Caudate nucleus (tissue), 63 donors: ENCODE measurements at places on chromosomes 11 and 22.

DNA sequence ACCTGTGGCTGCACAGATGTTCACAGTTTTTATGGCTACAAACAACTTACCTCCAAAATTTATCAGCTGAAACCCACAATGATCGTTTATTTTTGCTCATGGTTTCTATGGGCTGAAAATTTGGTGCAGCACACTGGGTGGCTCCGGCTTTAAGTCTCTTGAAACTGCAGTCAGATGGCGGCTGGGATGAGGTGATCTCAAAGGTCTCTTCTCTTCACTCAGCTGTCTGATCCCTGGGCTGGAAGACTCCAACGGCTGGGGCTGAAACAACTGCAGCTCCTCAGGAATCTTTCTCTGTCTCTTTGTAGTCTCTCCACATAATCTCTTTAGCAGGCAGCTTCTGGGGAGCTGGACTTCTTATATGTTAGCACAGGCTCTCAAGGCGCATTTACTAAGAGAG is 117.3 kb upstream of the FAT3 start:
- DNase-seq, result no peak

DNA sequence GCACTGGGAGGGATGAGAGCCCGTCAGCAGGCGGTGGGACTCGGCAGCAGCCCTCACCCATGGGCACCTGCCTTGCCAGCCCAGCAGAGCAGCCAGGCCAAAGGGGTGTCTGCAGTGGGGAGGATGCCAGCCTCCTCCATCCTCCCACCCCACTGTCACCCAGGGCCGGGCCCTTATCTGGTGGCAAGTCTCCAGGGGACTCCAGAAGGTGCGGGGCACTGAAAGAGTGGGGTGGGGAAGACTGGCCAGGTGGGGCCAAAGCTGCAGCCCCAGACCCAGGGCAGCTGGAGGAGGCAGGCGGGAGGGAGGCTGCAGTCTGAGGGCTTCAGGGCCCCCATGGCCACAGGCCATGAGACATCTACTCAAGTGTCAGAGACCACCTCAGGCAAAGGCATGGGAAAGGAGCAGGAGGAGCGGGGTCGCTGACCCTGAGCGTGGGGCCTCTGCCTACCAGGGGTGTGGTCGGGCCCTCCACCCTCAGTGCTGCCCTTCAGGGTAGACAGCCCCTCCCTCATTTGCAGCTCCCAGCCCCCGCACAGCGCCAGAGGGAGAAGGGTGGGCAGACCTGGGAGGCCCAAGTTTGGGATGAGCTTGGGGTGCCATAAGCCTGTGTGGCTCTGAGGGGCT is 3.5 kb downstream of the DGCR6L start:
- no peak for DNase-seq

GRCh38 chr22:44359496-44360110 is 46.9 kb upstream of the SHISAL1 start:
- no peak for DNase-seq

- no peak for DNase-seq
Observed at GRCh38 chr11:126383339-126384335, 28.2 kb downstream of the ST3GAL4 start.

GRCh38 chr22:30829901-30830550 is 135.4 kb downstream of the OSBP2 start:
- no peak for DNase-seq

- DNase-seq, result no peak
Observed at GRCh38 chr22:31509061-31509762, 12.9 kb downstream of the SFI1 start.

GRCh38 chr22:42847110-42847509 is 10.0 kb downstream of the ARFGAP3 start:
- no peak for DNase-seq

DNA sequence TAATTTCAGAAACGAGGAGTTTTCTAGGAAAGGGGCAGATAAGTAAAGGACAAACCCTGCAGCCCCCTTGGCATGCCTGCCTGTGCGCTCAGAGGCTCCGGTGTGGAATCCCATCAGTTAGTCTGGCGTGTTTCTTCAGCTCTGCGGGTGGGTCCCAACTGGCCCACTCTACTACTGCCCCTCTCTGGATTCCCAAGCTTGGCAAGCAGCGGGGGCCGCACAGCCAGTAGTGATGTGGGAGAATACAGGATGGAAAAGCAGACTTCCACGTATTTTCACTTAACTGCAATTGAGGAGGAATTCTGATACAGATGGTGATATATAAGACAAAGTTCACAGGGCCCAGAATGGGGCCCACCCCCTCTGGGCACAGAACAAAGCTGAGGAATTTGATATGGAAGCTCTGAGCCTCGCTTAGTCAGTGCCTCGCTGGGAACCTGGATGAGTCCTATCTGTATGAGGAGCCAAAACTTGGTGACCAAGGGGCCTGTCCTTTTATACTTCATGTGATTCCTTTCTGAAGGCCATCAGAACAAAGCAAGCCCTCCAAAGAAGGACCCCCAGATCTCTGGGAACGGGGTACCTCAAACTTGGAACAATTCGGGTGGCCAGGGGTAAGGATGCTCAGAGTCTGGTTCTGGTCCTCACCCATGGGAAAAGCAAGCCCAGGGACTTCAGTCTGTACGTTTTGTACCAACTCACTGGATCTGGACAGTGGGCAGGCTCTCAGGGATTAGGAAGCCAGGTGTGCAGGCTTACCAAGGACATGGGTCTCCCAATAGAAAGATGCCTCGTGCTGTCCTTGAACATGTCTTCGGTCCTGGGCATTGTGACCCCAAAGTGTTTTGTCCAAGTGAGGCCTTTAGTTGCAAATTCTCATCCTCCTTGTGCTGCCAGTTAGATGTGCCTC is 26.0 kb downstream of the RELT start:
- DNase-seq, result no peak

DNA sequence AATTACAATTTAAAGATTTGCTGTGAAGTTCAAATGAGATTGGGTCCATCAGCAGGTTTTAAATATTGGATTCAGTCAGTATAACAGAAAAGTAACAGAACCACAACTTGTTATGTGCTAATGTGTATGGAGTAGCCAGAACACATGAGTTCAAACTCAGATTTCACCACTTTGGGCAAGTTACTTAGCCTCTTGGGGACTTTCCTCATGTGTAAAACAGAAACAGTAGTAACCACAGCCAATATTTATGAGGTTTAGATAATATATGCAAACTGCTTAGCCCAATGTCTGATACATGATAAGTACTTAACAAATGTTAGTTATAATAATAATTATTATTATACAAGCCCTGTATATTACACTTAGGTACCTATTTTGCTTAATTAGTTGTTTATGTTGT is 21.8 kb upstream of the SLC5A12 start:
- no peak for DNase-seq

GRCh38 chr11:18834754-18835466 is 43.3 kb upstream of the PTPN5 start:
- DNase-seq, result no peak

- peak; percentile 61 for DNase-seq
Observed at GRCh38 chr22:23849009-23850006, 8.4 kb upstream of the SLC2A11 start.

GRCh38 chr11:22657101-22657694 is 9.2 kb upstream of the GAS2 start:
- no peak for DNase-seq

DNA sequence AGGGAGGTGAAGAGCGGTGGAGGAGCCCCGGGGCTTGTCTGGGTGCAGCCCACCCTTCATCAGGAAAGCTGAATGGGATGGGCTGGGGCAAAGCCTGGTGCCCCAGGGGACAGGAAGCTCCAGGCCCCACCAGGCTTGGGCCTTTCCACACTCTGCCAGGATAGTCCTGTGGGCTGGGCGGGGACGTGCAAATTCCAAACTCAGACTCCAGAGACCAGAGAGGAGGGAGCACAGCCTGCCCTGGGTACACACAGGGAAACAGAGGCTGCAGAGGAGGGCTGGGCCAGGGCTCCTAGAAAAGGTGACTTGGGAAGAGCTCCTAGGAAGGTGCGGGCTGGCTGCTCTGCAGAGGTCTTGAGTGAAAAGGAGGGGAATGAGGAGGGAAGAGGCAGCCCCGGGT is 124.7 kb downstream of the MED15 start:
- DNase-seq, result no peak

- DNase-seq, result no peak
Observed at GRCh38 chr22:23458663-23459541, 121.2 kb downstream of the IGLL1 start.

- no peak for DNase-seq
Observed at GRCh38 chr22:35502836-35503235, 37.8 kb upstream of the RASD2 start.

DNA sequence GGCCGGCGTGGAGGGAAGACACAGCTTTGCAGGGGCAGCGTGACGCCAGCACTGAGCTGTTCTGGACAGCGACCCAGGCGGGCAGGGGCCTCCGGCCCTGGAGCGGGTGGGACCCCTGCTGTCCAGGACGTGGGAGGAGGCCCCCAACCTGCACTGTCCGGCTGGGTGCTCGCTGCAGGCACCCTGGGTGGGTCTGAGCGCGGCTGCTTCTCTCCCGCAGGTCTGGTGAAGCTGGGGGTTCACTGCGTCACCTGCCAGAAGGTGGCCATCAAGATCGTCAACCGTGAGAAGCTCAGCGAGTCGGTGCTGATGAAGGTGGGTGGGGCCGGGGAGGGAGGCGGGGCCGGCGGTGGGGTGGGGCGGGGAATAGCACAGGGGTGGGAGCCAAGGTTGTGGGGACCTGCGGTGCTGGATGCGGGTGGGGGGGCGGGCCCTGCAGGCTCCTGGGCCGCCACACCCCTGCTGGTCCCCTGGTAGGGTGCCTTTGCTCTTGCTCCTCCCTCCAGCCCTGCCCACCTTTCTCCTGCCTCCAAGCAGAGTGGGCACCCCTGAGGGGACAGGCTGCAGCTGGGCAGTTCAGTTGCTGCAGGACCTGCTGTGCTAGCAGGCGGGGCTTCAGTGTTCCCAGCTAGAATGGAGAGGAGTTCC is 46.2 kb downstream of the BRSK2 start:
- DNase-seq, result no peak

GRCh38 chr11:57566905-57567514 is 462 bp downstream of the UBE2L6 start:
- no peak for DNase-seq

GRCh38 chr11:124760205-124760652 is 1.9 kb downstream of the ESAM start:
- DNase-seq, result no peak

DNA sequence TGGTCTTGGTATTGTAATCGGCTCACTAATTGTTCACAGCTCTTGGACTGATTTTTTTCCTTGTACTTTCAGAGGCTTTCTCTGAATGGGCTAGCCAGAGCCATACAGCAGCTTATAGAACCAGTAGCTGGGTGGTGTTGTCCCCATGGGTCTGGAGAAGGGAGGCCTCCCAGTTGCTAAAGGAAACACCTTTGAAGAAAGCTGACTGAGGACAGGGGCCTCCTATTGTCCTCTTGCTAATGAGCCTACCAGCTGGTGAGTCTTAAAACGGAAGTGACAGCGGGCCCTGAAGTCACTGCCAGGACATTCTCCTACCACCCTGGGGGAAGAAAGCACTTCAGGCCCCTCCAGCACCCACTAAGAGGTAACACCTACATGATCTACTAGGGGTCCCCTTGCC is 9.9 kb downstream of the FADS3 start:
- DNase-seq, result no peak

GRCh38 chr22:49678137-49678841 is 149.4 kb downstream of the BRD1 start:
- no peak for DNase-seq

GRCh38 chr22:45677063-45677462 is 5.4 kb downstream of the ATXN10 start:
- DNase-seq, result no peak

DNA sequence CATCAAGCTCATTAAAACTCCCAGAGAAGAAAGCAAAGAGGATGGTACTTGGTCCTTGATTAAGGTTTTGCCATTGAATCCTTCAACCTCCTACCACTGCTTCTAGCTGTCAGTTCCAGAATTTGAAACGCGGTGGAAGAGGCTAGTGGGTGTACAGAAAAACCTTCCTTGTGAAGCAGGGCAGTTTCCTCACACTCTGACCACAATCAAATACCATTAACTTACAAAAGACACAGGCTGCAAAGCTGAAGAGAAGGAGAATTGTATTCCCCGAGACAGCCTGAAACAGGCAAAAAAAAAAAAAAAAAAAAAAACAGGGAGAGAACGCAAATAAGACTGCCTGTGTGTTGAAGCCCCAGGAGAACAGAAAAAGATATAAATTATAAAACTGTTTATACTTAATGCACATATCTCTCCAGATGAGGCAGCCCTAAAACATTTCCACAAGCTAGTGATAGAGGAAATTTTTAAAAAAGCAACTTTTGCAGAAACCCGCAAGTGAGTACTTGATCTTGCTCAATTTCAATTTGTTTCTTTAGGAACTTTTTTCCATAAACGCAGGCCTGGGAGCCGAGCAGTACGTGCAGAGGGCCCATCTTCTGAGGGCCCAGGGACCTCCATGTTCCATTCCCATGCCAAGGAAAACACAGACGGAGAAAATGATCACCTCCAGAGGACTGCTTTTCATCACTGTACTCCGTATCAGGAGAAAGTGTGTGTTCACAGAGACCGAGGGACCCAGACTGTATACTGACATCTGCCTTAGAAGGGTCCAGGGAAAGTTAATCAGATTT is 218.7 kb upstream of the BLID start:
- DNase-seq, result no peak

GRCh38 chr11:29208117-29208516 is 808.7 kb downstream of the KCNA4 start:
- no peak for DNase-seq

DNA sequence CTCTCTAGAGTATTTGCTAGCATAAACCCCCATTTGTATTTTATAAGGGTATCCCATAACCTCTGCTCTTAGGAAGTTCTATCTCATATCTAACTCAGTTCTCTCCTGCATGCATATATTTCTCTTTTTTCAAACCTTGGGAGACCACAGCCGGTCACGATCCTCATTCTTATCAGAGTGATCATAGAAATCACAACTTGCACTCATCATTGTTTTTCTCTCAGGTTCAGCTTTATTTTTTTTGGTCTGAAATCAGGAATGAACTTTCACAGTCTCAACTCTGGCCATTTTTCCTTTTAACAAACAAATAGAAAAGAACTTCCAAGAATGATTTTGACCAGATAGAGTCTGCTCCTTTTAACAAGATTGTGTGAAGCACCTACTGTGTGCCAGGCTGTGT is 98.6 kb upstream of the BLID start:
- no peak for DNase-seq

DNA sequence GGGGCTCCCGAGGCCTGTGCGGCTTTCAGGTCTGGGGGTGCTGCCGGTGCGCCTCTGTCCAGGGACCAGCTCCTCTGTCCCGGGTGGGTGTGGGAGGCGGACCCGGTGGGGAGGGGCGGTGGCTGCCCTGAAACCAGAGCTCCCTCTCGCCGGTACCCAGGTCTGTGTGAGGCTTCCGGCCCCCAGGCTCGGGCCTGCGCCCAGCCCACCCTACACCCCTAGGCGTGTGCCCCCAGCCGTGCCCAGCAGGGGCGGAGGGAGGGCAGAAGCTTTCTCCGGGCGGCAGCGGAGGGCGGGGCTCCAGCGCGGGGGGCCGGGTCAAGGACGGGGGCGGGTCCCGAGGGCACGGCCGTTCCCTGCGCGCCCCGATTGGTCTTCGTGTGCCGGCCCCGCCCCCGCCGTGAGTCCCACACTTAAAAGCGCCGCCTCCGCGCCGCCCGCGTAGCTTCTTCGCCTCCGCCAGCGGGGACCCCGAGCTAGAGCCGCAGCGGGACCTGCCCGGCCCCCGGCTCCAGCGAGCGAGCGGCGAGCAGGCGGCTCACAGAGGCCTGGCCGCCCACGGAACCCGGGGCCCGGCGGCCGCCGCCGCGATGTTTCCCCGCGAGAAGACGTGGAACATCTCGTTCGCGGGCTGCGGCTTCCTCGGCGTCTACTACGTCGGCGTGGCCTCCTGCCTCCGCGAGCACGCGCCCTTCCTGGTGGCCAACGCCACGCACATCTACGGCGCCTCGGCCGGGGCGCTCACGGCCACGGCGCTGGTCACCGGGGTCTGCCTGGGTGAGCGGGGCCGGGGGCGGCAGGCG is 616 bp downstream of the PNPLA2 start:
- peak; percentile 80 for DNase-seq
